Stimulated activated naive B cell treated with anti-CD40 and anti-IgM and Interleukin-4, amounts not matched to agents 10 μg/mL and 1 μg/mL and 100 μg/mL, for 72 hours (primary cell): ENCODE measurements at places on chromosomes 5 and 9.
A peak's percentile ranks its signal among the peaks of the same experiment; 100 is the strongest.

DNA sequence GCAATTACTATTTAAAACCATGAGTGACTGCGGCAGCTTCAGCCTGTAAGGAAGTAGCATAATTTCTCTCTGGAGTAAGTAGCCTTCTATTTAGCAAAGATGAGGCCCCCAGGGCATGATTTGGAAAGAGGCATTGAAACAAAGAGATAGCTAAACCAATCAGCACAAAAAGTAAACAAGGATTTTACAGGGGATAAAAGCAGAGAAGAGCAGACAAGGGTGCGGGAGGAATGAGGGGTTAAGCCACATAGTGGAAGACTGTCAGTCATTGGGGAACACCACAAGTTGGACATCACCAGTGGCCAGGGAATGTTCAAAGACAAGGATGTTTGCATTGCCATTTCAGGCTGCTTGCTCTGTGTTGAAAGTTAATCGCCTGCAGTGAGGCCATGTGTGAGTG, 24.0 kb upstream of the C5orf63 start:
- no peak for DNase-seq

DNA sequence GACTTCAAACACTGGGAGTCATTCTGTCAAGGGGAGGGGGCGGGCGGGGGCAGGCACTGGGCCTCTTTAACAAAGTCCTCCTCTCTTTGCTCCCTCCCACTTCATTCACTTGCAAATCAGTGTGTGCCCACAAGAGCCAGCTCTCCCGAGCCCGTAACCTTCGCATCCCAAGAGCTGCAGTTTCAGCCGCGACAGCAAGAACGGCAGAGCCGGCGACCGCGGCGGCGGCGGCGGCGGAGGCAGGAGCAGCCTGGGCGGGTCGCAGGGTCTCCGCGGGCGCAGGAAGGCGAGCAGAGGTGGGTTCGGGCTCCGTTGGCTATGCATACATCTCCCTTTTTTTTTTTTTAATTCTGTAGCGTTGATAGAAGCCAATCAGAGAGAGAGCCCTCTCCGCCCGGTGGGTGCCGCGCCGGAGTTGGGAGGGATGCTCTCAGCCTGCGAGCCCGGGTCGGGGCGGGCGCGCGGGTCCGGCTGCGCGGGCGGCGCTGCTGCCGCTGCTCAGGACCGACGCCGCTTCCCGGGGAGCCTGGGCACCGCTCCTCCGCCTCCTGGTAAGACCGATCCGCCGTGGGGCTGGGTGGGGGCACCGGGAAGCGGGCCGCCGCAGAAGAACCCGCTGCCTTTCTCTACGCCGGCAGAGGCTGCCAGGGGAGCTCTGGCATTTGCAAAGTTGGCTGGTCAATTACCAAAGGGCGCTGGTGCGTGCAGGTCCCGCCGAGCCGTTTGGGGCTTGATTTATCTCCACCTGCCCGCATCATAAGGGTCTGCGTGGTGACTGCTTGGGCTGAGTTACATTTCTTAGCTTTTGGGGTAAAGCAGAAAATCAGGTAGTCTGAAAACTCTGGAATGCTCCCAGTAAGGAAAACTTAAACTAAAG, at the start of gene CDH6:
TSS of gene CDH6 (plus strand) at position 96 of the 877 bp plus-strand sequence. CDS start 73,788 bp downstream, outside the sequence.
- DNase-seq = no peak

- DNase-seq = no peak
Measured at GRCh38 chr5:20041326-20042274, 53.6 kb upstream of the CDH18 start.

GRCh38 chr9:69579760-69580581, 92.2 kb downstream of the APBA1 start:
- no peak for DNase-seq

GRCh38 chr5:56309262-56309826, 76.2 kb upstream of the ANKRD55 start:
- DNase-seq = no peak

DNA sequence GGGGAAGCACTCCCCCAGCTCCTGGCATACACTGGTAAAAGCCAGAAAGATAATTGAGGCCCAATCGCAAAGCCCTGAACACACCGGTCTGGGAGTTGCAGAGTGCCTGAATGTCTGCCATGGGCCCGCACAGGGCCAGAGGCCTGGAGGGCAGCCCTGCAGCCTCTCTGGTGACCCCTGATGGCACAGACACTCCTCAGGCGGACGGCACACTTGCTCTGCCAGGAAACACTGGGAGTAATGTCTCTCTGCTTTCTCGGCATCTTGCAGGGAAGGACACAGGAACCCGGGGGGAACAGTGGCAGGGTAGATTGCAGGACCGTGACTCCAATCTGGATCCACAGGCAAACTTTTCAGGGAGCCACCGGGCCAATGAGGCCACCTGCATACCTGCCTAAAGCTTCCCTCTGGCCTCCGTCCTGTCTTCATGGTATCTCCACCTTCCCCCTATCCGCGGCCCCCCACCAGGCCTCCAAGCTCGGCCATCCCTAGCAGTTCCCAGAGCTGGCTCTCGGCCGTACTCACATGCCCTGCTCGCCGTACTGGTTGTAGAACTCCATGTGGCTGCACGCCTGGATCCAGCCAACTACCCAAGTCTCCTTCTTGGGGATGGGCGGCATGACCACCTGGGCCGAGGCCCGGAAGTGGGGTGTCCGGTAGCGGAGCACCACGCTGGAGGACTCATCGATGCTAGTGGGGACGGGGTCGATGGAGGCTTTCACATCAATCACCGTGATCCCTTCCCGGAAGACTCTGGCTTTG, 797 bp downstream of the FAM78A start:
- DNase-seq = peak; percentile 43

GRCh38 chr5:81117566-81117965, 115.6 kb upstream of the CKMT2 start:
- DNase-seq = no peak

- no peak for DNase-seq
Measured at GRCh38 chr5:151357792-151358191, 10.4 kb upstream of the SLC36A2 start.

- DNase-seq = no peak
Measured at GRCh38 chr5:172843825-172844576, 9.9 kb downstream of the ERGIC1 start.

DNA sequence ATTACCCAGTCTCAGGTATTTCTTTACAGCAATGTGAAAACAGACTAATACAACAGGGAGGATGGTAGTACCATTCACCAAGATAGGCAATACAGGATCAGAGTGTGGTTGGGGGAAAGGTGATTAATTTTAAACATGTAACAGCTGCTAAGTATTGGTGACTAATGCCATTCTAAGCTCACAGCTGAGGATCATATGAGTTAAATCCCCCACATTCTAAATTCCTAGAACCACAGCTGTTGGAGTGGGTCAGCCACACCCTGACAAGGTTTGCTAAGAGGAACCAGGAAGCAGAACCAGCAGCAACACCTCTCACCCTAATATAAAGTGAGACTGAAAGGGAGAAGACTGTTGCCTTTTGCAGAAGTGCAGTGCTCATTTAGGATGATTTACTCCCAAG, 24.8 kb downstream of the HSPB3 start:
- DNase-seq = no peak

- DNase-seq = no peak
Measured at GRCh38 chr9:81566074-81566698, 123.2 kb downstream of the TLE1 start.

DNA sequence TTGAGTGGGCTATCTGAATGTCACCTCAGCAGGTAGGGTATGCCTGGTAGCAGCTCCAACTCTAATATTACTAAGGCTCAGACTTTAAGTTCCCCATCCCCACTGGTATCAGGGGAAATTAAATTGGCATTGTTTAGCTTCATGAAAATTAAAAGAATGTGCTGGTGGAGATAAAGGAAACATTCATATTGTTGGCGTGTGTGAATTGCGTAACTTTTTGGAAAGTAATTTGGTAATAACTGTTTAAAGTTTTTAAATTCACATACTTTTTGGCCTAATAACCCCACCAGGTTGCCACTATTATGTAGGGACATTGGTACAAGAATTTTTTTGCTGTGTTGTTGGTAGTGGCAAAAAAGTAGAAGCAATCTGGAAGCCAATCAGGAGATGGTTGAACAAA, 29.4 kb downstream of the TNPO1 start:
- DNase-seq = no peak

GRCh38 chr5:94433397-94434163, 184.8 kb downstream of the KIAA0825 start:
- DNase-seq = no peak

- no peak for DNase-seq
Measured at GRCh38 chr5:42526179-42526578, 102.9 kb downstream of the GHR start.
